ENCODE measurements at places on chromosomes 1 and 21. TPM values are rescaled to one million over a fixed set of nuclear protein-coding genes. Genes with fewer than 3 reads are reported as not detected.

DNA sequence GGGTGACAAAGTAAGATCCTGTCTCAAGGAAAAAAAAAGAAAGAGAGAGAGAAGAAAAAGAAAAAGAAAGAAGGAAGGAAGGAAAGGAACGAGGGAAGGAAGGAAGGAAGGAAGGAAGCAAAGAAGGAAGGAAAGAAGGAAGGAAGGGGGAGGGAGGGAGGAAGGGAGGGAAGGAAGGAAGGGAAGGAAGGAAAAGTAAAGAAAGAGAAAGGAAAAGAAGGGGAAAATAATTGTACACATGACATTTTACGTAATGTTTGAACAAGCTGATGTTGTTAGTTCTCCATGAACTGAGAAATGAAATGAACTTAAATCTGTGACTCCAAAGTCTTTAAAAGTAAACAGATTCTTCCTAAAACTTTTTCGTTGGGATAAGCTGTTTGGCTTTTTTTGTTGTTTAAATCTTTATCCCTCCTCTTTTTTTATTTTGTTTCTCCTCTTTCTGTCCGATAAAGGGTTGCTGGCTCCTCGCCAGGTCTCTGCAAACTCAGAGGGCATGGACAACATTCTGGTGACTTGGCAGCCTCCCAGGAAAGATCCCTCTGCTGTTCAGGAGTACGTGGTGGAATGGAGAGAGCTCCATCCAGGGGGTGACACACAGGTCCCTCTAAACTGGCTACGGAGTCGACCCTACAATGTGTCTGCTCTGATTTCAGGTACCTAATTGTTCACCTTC, 59.8 kb downstream of the IL12RB2 start:
- H3K36me3 ChIP-seq = no peaks in the 10 kb centered on the region
- H3K4me3 ChIP-seq = no peak overlapping the region
- H3K27me3 ChIP-seq = no peaks in the 10 kb centered on the region
- no peak overlapping the region for H3K27ac ChIP-seq
- H3K4me1 ChIP-seq = 0 out of 2 replicates have a peak, but pooled peaks cover 6% of the 10 kb centered on the region
- DNase-seq = peak; percentile 78

GRCh38 chr1:150777544-150777943, 12.0 kb upstream of the CTSS start:
- no peaks in the 10 kb centered on the region for H3K4me1 ChIP-seq
- no peaks in the 10 kb centered on the region for H3K27me3 ChIP-seq
- H3K27ac ChIP-seq = no peak overlapping the region
- no peak for DNase-seq
- H3K36me3 ChIP-seq = no peaks in the 10 kb centered on the region

The PLEKHO1 gene
- 33.5 TPM for polyA plus RNA-seq

GRCh38 chr21:38356883-38357625, 100.3 kb downstream of the KCNJ15 start:
- H3K4me1 ChIP-seq = no peaks in the 10 kb centered on the region
- DNase-seq = no peak
- H3K4me3 ChIP-seq = no peak overlapping the region
- H3K27me3 ChIP-seq = no peaks in the 10 kb centered on the region
- H3K27ac ChIP-seq = no peak overlapping the region
- no peaks in the 10 kb centered on the region for H3K36me3 ChIP-seq

GRCh38 chr1:228079013-228079412, 3.5 kb upstream of the ARF1 start:
- no peak overlapping the region for H3K27ac ChIP-seq
- H3K4me1 ChIP-seq = peaks cover 16% of the 10 kb centered on the region
- DNase-seq = no peak
- H3K27me3 ChIP-seq = no peaks in the 10 kb centered on the region

DNA sequence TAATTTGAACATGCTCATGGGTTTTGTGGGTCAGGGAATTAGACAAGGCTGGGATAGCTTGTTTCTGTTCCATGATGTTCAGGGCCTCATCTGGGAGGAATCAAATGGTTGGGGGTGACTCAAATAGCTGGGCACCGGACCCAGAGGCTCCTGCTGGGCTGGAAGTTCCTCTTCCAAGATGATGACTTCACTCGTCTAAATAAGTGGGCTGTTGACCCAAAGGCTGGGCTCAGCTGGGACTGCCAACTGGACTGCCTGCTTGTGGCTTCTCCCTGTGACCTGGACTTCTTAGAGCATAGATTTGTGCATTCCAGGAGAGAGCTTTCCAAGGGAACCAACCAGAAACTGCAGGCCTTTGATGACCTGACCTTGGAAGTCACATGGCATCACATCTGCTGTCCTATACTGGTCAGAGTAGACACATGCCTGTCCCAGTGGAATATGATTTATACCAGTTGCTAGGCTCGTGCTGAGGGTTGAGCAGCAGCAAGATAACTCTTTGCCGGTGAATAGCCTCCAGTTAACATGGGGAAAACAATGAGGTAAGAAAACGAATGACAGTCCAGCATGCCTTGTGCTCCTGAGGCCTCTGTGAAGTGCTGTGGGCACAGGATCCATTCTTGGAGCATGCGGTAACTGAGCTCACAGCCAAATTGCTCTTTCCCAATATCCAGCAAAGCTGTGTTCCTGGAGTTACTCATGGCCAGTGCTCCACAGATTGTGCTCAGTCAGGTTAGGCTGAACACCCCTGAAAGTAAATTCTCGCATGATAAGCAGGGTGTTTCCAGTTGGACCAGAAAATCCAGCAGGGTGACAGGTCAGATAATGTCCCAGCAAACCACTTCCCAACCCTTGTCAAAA, 272.9 kb upstream of the TMEM51 start:
- no peaks in the 10 kb centered on the region for H3K36me3 ChIP-seq
- H3K27me3 ChIP-seq = no peaks in the 10 kb centered on the region
- H3K4me1 ChIP-seq = no peaks in the 10 kb centered on the region
- DNase-seq = no peak
- no peak overlapping the region for H3K4me3 ChIP-seq

DNA sequence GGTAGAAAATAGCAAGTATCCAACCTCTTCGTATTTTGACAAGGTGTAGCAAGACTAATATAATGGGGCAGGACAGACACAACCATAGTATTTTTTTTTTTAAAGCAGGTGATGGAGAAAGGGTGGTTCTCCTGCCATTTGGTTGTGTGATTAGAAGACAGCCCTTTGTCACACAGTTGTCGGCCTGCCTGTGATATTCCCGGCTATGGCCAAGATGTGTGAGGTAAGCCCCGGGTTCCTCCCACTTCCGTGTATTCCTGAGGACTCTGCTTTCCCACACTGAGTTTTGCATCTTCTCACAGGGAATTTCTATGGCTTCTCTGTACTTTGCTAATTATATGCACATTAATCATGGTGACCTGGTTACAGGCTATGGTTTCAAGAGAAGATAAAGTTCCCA, 35.9 kb downstream of the ZNF496 start:
- no peaks in the 10 kb centered on the region for H3K27me3 ChIP-seq
- no peaks in the 10 kb centered on the region for H3K4me1 ChIP-seq
- H3K27ac ChIP-seq = no peak overlapping the region
- DNase-seq = no peak
- H3K4me3 ChIP-seq = no peak overlapping the region

The RPTN gene
- not detected for polyA plus RNA-seq

DNA sequence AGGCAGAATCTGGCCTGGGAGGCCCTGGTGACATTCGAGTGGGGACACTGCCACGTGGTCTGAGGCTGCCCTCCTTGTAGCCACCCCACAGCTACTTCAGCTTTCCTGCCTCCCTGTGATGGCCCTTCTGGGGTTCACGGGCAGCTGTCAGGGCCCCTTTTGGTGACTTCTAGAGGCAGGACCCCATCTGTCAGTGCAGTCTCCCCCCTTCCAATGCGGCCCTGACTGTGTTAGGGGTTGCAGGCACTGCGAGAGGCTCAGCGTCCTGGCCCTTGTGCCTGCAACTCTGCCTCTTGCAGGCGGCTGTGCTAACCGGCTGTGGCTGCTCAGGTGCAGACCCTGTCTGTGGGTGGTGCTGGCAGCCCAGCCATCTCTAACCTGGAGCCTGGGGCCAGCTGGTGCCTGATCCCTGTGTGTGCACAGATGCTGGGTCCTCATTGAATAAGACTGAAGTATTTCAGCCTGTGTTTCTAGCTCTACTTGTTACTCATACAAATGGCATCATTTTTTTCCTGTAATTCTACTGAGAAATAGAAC, 62.2 kb downstream of the S100B start:
- H3K36me3 ChIP-seq = peaks cover 34% of the 10 kb centered on the region
- H3K27ac ChIP-seq = no peak overlapping the region
- no peak overlapping the region for H3K4me3 ChIP-seq
- DNase-seq = peak; percentile 14

DNA sequence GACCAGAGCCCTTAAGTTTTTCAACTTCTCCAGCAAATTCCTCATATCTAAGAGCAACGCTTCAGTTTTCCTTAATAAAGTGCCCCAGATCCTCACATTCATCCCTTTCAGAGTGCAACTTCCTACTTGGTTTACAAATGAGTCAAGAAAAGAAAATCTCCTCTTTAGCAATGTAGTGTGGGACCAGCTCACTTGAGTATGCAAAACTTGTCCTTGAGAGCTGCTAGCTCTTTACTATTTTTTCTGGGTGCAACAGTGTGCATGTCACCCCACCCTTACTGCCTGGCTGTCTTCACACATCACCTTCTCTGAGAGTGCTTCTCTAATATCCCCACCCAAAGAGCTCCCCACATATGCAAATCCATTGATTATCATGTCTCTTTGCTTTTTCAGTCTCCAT, 203.1 kb upstream of the CAMK1G start:
- no peak overlapping the region for H3K4me3 ChIP-seq
- no peaks in the 10 kb centered on the region for H3K36me3 ChIP-seq
- no peak overlapping the region for H3K27ac ChIP-seq
- H3K4me1 ChIP-seq = peaks cover 17% of the 10 kb centered on the region
- no peaks in the 10 kb centered on the region for H3K27me3 ChIP-seq

DNA sequence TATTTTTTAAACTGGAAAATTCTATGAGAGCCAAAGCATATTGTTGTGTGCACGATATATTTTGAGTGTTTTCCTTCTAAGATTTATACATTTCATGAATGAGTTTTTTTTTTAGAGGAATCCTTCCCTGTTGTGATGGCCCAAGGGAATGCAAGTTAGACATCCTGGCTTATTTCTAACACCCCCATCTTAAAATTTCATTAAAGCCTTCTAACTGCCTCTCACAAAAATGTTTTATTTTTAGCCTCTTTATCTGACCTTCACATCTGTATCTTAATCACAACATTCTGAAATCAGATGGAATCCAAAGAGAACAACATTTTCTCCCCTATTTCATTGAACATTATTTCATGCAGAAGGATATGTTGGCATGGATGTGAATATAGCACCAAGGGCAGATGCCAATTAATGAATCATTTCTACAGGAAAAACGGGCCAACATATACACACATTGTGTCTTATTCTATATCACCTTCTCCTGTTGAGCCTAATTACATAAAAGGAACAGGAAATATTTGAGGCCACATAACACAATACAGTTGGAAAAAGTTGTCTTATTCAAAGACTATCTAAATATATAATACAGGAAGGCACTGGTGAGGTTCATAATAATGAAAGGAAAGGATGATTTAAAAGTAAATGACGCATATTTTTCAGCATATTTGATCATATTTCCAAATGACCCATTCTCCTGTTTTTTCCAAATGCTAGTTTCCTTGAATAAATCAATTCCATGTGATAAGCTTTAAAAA, 455.5 kb downstream of the TTLL7 start:
- H3K4me3 ChIP-seq = no peak overlapping the region
- H3K27ac ChIP-seq = no peak overlapping the region
- DNase-seq = no peak
- no peaks in the 10 kb centered on the region for H3K4me1 ChIP-seq
- H3K36me3 ChIP-seq = no peaks in the 10 kb centered on the region

GRCh38 chr1:165697491-165697880, 876 bp downstream of the ALDH9A1 start:
- no peak overlapping the region for H3K27ac ChIP-seq
- H3K27me3 ChIP-seq = no peaks in the 10 kb centered on the region
- H3K4me3 ChIP-seq = peak overlapping the region; percentile 97
- peaks cover 3% of the 10 kb centered on the region for H3K36me3 ChIP-seq
- H3K4me1 ChIP-seq = no peaks in the 10 kb centered on the region

- no peak overlapping the region for H3K27ac ChIP-seq
- no peak for DNase-seq
- H3K4me1 ChIP-seq = no peaks in the 10 kb centered on the region
- no peaks in the 10 kb centered on the region for H3K36me3 ChIP-seq
- no peak overlapping the region for H3K4me3 ChIP-seq
Observed at GRCh38 chr1:185526344-185527307, 207.6 kb upstream of the HMCN1 start.

The OR6K2 gene
- polyA plus RNA-seq = not detected

GRCh38 chr1:208475449-208475848, 231.3 kb upstream of the PLXNA2 start:
- no peak for DNase-seq
- no peaks in the 10 kb centered on the region for H3K27me3 ChIP-seq
- 0 out of 2 replicates have a peak, but pooled peaks cover 12% of the 10 kb centered on the region for H3K4me1 ChIP-seq
- peak overlapping the region; percentile 40 for H3K27ac ChIP-seq
- no peaks in the 10 kb centered on the region for H3K36me3 ChIP-seq
